ENCODE measurements at places on chromosomes 5 and 9. TPM values are rescaled to one million over a fixed set of nuclear protein-coding genes. Genes with fewer than 3 reads are reported as not detected.

GRCh38 chr9:100099722-100100042 is 639 bp downstream of the INVS start:
- no peak for DNase-seq

- DNase-seq = no peak
Measured at GRCh38 chr9:106716820-106717219, 146.1 kb upstream of the ZNF462 start.

DNA sequence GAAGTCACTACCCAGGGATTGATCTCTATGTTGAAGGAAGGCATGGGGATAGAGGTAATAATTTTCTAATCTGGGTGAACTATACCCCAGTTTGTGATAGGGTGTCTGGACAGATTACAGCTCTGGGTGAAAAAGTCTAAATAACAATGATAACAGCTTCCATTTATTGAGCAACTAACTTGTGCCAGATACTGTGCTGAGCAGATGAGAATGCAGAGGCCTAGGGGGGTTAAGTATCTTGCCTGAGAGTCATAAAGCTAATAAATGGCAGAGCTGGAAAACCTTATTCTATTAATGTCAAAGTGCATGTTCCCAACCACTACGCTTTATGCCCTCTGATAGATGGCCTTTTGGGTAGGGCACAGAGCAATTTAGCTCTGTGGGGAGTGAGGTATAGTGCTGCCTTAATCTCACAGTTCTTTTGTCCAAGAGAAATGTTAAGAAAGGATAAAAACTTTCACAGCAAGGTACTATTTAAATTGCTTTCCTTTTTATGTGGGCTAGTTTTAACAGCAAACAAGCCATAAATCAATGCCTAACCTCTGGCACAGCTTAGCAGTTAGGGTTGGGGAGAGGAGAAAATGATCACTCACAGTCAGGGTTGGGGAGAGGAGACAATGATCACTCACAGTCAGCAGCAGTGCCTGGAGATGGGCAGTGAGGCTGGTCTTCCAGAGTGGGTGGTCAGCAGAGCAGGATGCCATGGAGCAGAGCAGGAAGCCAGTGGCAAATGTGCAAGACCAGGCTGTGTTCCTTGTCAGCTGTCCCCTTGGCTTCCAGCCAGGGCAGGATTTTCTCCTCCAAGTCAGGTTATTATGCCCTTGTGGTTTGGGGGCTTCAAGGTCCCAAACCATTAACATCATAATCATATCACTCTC is 187.0 kb downstream of the CARTPT start:
- DNase-seq = no peak

GRCh38 chr5:53994148-53994547 is 316.2 kb downstream of the ARL15 start:
- DNase-seq = no peak

The SLC36A2 gene
- not detected for total RNA-seq

The FGD3 gene
- 99.3 TPM for total RNA-seq

DNA sequence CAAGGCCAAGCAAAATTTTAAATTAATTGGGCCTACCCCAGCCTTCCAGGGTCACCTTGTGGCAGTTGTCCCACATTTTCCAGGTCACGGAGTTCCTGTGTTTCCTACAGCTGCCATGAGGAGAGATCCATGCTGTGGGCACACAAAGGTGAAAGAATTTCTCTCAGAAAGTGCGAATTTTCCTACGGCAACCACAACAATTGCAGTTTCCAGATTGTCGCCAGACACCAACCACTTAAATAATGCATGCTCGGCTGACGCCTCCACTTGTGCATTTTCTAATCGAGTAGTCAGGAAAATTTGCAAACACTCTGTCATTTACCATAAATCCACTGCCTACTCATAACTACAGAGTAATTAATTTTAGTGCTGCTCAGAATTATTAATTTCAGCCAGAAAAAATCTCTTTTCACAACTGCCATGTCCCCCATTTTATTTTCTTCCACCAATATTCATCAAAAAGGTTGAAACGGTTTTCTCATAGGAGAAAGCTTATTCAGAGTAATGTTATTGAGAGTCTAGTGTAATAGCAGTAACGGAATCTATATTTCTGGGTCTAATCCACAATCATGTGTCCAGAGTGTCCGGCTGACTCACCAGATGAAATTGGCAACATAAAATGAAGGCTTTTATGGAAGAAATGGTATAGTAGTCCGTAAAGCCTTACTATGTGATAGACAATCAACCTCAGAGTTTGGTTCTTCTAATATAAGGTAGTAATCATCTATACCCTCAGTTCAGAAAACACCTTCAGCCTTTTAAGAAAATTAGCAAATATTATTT is 389.8 kb downstream of the NR2F1-AS1 start:
- DNase-seq = no peak

- DNase-seq = no peak
Measured at GRCh38 chr9:123059472-123060220, 26.2 kb downstream of the GPR21 start.

DNA sequence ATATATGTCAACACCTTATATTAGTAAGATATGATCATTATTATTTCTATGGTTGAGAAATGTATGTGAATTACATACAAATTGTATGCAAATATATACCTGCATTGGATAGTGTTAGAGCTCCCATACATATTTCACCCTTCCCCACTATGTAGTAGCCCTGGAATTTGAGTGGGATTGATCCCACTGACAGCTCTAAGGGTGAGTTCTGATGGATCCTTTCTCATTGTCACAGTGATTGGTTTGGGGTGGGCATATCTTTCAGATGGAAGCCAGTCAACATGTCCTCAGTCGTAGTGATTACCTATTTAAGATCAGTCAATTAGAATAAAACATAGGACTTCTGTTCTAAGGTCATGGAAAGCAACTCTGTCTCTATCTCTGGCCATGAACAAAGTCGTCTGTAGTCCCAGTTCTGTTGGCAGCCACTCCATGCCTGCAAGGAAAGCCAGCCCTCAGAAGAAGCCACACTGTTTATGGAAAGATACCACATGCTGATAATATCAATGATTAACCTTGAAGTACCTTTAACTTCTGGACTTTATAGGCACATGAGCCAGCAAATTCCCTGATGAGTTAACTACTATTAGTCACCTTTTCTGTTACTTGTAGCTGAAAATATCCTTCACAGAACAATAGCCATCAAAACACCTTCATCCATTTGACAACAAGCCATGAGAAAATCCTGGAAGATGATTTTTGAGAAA is 5.1 kb upstream of the CCDC192 start:
- DNase-seq = no peak

- no peak for DNase-seq
Measured at GRCh38 chr5:33367416-33367815, 73.3 kb upstream of the TARS1 start.

The GABRB2 gene
- not detected for total RNA-seq

DNA sequence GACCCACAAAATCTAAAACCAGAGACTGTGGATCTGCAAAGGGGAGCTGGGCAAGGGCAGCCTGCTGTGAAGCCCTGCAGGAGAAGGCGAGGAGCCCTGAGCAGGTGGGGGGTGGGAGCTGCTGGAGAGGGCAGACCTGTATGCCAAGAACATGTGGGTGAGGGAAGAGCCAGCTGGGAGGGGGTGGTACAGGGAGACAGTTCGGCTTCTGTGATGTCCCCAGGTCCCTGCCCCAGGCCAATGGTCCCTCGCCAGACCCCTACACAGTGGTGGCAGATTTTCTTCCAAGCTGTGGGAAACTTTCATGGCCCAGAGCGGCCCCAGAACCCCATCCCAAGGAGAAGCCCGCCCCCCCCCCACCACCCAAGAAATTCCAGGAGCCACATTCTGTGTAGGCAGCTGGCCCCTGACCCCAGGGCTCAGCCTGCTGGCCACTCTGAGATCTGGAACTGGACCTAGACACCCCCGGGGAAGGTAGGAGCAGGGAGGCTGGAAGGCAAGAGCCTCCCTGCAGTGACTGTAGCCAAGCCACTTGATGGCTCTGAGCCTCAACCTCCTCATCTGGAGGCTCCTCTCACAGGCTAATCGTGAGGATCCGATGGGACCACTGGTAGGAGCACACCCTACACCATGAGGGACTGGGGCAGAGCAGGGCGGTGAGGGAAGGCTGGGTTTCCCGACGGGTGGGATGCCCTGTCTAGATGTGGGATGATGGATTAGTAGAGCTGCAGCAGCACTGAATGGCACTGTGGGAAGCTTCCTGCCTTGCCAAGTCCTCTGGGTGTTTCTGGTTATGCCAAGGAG is 22.6 kb upstream of the CSF1R start:
- DNase-seq = no peak

The PPP3R2 gene
- total RNA-seq = not detected

The PCDHGC4 gene
- total RNA-seq = not detected

DNA sequence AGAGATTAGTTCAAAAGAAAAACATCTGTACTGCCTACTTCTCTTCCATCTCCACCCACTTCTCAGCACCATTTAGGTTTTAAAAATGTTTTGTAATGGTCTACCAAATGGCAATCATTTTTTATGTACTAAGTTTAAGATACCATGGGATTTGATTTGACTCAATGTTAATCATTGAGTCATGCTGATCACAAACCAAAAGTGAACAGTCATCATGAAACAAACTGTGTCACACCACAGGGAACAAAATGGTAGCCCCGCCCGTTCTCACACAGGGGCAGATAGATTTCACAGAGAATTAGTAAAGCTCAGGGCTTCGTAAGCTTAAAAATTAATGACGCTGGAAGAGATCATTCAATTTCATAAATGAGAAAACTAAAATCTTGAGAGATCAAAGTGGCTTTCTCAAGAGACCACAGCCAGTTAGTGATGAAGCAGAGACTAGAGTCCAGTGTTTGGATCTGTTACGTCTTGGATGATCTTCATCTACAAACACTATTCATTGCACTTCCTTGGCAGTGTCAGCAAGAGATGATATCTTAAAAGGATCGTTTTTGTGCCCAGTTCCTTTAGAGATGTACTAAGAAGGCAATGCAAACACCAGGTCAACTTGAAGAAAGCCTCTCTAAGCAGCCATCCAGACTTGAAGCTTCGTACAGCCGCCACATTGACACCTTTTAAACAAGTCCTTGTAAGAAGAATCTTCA is 33.9 kb upstream of the TRIO start:
- DNase-seq = no peak

DNA sequence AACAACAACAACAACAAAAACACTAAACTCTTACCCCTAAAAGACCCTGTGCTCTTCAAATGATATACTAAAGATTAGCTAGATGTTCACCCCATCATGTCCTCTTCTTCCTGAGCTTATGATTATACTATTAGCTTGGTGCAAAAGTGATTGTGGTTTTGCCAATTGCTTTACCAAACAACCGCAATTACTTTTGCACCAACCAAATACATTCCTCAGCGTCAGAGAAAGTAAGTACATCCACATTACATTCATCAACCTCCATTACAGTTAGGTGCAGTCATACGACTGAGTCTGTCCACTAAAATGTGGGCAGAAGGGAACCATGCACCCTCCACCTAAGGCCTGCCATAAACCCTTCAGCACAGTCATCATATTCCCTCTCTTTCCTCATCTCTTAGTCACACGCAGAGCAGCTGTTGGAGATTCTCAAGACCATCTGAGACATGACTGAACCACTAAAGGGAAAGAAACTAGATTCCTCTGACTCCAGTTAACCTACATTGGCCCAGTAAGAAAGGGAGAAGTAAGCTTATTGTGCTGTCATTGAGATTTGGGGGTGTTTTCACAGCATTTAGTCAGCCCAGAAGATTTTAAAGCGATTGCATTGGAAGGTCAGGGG is 181.6 kb upstream of the TLE4 start:
- no peak for DNase-seq

DNA sequence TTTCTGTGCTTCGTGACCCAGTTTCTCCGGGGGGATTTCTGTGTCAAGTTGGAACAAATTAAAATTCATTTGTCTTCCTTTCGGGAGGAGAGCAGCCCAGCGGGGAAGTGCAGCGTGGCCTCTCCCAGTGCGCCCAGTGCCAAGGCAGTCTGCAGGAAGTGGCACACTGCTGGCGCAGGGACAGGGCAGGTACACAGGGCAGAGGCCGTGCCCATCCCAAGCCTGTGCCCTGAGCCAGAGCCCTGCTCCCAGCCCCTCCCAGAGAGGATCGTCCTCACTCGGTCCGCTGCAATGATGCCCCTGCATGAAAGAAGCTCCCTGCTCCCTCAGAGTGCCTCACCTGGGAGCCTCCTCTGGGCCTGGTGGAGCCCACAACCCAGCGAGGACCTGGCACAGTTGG is 82.4 kb upstream of the PPP1R26 start:
- no peak for DNase-seq

The PCDHGA11 gene
- total RNA-seq = not detected

The SPINK13 gene
- total RNA-seq = not detected

GRCh38 chr5:150295172-150295634 is 5.6 kb upstream of the CAMK2A start:
- no peak for DNase-seq

GRCh38 chr9:136270173-136270705 is 24.6 kb upstream of the QSOX2 start:
- no peak for DNase-seq

The ADAMTSL2 gene
- total RNA-seq = 0.44 TPM

The GBGT1 gene
- total RNA-seq = 0.84 TPM

The PPP1R2B gene
- total RNA-seq = 0.33 TPM

The ABO gene
- not detected for total RNA-seq

The EIF4E1B gene
- total RNA-seq = not detected

DNA sequence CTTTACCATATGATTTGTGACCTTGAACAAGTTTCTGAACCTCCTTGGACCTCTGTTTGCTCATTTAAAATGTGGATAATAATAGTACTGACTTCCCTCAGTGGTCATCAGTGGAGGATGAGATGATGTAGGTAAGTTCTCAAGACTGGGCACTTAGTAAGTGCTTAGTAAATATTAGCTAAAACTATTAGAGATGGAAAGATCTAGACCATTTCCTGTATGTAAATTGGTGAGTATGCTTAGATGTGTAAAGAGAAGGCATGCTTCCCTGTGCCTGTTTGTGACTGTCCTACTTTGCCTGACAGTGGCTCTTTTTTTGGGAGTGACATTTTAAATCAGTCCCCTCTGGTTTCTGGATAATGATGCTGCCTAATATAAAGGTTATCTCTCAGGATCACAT is 288.1 kb downstream of the GABRB2 start:
- no peak for DNase-seq

The LPAR1 gene
- total RNA-seq = not detected

DNA sequence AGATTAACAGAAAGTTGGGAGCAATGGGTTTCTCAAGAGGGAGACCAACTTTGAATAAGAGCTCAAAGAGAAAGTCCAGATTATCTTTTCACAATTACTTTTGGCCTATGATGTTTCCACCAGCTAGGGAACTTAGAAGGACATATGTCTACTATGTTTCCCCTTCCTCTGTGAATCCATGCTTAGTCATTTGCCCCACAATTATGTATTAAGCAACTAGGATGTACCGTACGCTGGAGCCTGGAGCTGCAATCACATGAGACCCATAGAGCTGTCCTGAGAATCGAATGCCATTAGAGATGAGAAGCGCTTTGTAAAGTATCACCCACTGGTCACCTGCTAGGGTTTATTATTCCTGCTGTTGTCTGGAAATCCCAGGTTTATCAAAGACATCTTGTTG is 78.8 kb downstream of the PDE6A start:
- no peak for DNase-seq

GRCh38 chr5:82820961-82821845 is 256.0 kb downstream of the TMEM167A start:
- no peak for DNase-seq

GRCh38 chr5:80193401-80193800 is 62.4 kb downstream of the SERINC5 start:
- no peak for DNase-seq

- no peak for DNase-seq
Measured at GRCh38 chr5:166382031-166382430, 1909.4 kb upstream of the WWC1 start.

The POU4F3 gene
- total RNA-seq = not detected

Data from CD8-positive, alpha-beta T cell (primary cell).